ENCODE measurements at places on chromosomes 11 and 22. TPM values are rescaled to one million over a fixed set of nuclear protein-coding genes. Genes with fewer than 3 reads are reported as not detected.

SYT13 gene
- 115 TPM for total RNA-seq

POU2AF1 gene
- total RNA-seq = not detected

GRCh38 chr22:41512421-41513194 is 31.7 kb downstream of the POLR3H start:
- peak; percentile 80 for DNase-seq

DNA sequence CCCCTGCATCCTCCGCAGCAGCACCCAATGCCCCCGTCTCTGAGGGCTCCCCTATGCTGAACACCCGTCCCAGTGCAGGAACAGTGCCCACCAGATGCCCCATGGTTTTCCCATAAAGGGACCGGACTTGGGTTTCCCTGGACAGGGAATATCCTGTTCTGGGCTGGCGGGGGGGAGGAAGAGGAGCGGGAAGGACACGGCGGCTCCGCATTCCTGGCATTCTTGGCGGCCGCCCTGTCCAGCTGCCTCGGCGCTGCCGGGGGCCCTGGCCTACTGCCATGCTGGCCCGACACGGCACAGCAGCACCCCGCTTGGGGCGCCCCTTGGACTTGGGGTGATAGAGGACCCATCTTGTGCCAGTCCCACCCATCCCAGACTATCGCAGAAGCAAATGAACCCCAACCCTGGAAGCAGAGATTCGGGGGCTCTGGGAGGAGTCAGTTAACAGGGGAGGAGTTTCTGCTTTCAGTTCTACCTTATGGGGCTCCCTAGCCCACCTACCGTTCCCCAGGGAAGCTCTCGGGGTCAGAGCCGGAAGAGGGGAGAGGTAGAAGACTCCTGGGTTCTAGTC is 23.7 kb upstream of the CBX7 start:
- peak; percentile 63 for DNase-seq

GRCh38 chr11:108713076-108713790 is 48.4 kb downstream of the DDX10 start:
- no peak for DNase-seq

GRCh38 chr11:26106726-26107125 is 225.2 kb upstream of the ANO3 start:
- no peak for DNase-seq

DNA sequence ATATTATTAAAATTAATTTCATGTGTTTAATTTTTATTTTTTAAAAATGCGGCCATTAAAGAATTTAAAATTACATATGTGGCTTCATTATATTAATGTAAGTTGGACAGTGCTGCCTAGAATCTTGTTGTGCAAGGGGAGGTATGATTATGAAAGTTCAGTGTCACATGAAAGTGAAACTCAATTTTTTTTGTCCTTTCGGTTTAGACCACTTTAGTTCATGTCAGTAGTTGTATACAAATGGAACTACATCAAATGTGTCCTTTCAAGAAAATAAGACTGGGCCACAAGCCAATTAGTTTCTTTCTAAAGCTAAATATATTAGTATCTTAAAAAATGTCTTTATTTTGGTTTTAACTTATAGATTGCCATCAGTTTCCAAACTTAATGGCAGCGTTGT is 35.7 kb downstream of the TBCEL start:
- DNase-seq = no peak

DNA sequence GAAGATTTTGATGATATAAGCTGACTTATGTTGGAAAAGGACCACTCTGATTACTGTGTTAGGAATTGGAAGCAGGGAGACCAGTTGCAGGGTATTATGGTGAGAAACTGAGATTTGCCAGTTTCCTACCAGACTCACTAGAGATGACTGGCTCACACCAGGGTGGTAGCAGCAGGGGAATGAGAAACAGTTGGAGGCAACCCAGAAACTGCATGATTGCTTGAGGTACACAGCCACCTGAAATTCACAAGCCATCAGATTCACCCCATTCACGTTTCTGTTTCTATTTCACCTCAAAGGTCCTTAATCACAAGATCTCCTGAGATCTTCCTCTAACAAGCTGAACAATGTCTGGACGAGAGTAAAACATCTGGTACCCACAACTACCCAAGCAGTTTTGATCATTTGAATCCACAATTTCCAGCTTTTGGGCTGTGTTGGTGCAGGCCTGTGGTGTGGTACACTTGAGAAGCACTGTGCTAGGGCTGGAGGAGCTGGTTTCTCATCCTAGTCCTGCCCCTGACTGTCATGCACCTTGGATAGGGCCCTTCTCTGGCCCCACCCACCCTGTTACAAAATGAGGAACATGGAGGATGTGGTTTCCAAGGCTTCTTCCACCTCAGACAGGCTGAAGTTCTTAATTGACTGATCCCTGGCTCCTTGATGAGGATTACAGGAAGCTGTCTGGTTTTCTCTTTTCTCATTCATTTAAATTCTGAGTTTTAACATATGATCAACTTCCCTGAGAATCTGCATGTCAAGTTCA is 233.4 kb downstream of the INSC start:
- DNase-seq = no peak

All from Caki2 (cell line).